Activated CD4-positive, alpha-beta T cell treated with anti-CD3 and anti-CD28 coated beads, Interleukin-10, Interleukin-2, amounts not matched to agents 100 ng/mL and 50 ng/mL, durations not matched to agents 16 hours and 8 hours (primary cell): ENCODE measurements at places on chromosomes 2 and 18.

GRCh38 chr2:186771395-186771794 lies 77.5 kb downstream of the FAM171B start:
- DNase-seq: no peak

DNA sequence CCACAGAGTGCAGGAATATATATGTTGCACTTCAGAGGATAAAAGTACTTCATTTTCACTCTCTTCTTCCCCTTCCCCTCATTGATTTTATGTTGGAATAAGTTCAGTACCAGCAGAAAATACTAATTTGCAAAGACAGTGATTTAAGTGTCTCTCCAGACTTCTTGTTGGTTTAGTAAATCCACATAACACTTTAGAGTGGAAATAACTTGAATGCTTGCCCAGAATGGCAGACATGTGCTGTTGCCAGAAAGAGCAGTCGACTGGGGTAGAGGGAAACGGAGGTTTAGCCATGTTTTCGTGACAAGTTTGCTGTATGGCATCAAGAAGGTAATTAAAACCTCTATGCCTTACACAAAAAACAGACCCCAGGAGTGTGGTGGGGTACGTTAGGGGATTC lies 246.0 kb upstream of the CXCR4 start:
- no peak for DNase-seq

DNA sequence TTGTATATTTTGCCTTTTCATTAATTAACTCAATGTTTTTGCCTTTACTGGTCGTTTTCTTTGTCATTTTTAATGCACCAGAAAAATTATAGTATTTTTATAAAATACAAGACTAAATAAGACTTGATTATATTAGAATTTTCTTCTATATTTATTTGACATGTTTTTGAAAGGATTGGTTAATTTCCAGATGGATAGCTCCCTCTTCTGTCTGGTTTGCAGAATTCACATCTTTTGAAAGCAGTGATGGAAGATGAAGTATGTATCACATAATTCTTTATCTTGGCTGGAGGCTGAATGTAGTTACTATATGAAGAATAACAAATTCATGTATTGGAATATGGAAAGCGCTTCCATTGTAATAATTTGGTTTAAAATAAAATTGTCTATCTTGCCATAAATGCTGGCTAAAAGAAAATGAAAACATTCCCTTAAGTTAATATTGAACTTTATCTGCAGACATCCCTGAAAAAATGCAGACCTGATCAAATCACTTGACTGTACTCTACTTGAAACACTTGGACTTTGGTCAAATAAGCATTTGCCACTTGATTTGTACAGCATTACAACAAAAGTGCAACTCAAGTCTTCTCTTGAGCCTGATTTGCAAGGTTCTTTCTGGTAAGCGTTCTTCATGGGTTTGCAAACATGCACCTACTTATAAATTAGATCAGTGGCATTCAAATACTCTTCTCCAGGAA lies 86.3 kb upstream of the EFEMP1 start:
- DNase-seq: no peak

DNA sequence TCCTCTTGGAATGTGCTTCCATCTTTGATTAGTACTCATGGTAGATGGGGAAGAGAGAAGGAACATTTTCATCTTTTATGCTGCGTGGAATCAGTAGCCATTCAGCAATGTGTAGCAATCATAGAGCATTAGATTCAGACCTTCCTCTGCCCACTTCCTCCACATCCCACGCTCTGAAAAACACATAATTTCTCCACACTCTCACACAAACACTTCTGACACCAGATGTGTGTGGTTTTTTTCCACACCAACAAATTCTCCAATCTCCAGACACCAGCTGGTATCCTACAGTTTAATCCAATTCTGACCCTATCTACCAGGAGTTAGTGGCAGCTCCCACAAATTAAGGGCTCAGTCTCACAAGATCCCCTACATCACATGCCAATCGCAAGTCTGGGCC lies 103.3 kb downstream of the AOX1 start:
- DNase-seq: no peak

GRCh38 chr2:219158586-219158985 lies 2.0 kb downstream of the NHEJ1 start:
- DNase-seq: no peak

DNA sequence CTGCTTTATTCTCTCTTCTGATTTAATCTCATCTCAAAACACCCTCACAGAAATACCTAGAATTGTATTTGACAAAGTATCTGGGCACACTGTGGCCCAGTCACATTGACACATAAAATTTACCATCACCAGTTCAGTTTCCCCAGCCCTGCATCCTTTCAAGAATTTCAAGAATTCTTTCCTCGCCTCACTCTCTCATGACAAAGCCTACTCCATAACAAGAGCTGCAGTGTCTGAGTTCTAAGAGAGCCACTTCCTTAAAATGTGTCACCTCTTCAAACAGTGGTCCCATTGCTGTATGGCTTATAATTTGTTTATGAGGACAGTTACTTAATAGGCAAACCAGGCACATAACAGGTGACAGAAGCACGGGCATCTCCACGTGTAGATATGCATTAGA lies 90.9 kb upstream of the STK39 start:
- no peak for DNase-seq

DNA sequence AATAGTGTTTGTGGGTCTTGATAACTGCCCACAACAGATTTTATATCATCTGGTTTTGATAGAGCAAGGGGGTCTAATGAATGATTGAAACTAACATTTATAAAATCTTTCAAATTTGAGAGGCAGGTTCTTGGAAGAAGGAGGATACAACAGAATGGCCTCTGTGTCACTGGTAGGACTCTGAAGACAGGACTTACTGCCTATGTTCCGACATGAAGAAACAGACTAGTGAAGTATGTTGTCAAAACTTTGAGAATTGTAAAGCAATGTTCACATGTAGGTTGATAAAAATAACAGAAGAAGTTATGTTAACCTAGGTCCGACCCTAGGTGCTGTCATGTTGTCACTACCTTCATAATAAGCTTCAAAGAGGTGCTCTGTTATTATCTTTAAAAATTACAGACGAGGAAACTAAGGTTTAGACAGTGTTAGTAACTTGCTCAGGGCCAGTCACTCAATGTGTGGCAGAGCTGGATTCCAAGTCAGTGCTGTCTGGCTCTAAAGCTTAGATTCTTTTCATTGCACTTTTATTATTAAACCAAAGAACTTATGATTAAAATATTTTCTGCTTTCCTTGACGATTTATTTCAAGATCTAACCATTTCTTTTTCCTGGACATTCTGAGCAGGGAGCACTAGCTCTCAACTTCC lies 146.2 kb downstream of the RPIA start:
- no peak for DNase-seq

DNA sequence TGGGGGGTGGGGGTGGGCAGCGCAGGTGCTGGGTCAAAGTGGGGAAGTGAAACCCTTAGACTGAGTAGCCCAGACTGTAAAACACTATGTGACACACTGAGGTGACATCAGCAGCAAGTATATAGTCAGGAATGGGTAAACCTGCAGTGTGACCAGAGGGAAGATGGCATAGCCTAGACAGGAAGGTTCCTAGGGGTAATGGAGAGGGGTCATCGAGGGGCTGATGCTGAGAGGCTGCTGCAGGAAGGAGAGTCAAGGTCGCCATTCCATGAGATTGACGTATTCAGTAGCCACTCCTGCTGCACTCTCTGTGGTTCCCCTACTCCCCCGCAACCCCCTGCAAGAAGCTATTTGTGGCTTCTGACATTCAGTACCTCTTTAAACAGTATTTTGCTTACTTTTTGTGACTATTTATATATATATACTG lies 111.7 kb downstream of the CHST9 start:
- no peak for DNase-seq

DNA sequence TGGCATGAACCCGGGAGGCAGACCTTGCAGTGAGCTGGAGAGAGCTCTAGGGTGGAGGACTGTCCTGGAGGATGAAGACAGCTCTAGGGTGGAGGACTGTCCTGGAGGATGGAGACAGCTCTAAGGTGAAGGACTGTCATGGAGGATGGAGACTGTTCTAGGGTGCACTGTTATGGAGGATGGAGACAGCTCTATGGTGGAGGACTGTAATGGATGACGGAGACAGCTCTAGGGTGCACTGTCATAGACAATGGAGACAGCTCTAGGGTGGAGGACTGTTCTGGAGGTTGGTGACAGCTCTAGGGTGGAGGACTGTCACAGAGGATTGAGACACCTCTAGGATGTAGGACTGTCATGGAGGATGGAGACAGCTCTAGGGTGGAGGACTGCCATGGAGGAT lies 21.1 kb upstream of the KCNG2 start:
- no peak for DNase-seq

GRCh38 chr2:20576598-20577115 lies 74.2 kb downstream of the HS1BP3 start:
- peak; percentile 85 for DNase-seq

DNA sequence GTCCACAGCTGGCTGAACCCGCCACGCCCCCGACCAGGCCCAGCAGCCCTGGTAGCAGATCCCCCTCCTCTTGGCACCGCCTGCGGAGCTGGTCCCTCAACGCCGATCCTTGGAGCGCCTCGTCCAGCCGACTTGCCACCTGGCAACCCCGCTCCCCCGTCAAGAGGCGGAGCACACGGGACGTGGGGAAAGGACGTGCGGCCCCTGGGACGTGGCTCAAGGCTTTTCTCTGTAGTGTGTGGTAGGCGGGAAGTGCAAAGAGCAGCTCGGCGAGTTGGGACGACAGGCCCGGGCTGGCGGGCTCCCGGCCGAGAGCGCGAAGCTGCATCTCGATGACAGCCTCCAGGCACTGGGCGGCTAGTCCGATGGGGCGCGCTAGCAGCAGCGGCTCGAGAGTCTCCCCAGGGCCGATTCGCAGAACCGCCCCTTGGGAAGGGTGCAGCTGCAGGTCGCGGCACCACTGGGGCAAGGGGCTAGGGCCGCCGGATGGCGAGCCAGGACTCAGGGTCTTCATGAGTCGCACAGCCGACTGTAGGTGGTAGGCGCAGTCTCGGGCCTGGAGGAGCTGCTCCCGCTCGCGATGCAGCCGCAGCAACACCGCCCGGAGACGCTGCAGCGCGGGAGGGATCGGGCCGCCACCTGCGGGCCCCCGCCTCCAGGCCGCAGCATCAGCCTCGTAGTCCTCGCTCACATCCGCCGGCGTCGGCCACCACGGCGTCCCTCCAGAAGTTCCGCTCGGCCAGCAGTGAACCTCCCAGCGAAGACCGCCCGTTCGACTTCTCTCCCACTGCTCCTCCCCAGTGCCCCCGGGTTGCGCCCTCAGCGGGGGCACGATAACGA lies 617 bp downstream of the CCDC142 start:
- peak; percentile 69 for DNase-seq
